Left ventricle myocardium inferior (tissue), 1 donor: ENCODE measurements at places on chromosomes 5 and 9.

DNA sequence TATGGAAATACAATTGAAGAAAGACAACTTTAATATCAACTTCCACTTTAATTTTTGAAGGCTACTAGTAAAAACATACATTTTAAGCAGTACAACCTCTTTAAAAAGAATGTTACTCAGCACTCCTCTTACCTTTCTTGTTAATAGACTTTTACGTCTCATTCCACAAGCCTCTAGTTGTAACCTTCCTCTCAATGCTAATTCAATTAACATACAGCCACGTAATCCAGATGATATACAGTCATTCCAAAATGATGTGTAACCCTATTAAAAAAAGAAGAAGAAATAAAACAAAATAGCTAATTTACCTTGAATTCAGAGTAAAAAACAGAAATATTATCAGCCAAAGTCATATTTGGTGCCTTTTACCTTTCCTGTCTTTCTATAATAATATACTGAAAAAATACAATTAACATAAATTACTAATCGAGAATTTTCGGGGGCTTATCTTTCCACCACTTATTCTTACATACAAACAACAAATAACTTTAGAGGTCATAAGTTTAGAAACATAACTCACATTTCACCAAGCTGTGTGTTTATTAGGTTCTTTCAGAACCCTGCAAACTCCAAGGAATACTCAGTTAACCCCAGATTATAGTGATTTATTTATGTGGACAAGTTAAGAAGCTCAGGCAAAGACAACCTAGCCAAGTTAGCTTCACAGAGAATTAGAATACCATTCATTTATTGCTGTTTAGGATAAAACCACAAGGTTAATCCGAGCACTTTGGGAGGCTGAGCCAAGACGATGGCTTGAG, 30.3 kb downstream of the GOLPH3 start:
- no peak for DNase-seq
- H3K36me3 ChIP-seq: no peaks in the 10 kb centered on the region
- peaks cover 56% of the 10 kb centered on the region for H3K4me1 ChIP-seq
- H3K27ac ChIP-seq: peak overlapping the region; percentile 71

DNA sequence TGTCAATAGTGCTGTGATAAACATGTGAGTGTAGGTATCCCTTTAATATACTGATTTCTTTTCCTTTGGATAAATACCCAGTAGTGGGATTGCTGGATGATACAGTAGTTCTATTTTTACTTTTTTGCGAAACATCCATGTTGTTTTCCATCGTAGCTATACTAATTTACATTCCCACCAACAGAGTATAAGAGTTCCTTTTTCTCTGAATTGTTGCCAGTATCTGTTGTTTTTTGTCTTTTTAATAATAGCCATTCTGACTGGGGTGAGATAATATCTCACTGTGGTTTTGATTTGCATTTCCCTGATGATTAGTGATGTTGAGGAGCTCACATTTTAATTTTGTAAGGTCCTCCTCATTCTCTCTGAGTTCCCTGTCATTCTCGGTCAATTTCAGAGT, 71.1 kb upstream of the NFIL3 start:
- H3K4me1 ChIP-seq: peaks cover 2% of the 10 kb centered on the region
- H3K4me3 ChIP-seq: no peak overlapping the region
- no peak overlapping the region for H3K27ac ChIP-seq
- DNase-seq: no peak
- H3K27me3 ChIP-seq: no peaks in the 10 kb centered on the region
- no peaks in the 10 kb centered on the region for H3K36me3 ChIP-seq

DNA sequence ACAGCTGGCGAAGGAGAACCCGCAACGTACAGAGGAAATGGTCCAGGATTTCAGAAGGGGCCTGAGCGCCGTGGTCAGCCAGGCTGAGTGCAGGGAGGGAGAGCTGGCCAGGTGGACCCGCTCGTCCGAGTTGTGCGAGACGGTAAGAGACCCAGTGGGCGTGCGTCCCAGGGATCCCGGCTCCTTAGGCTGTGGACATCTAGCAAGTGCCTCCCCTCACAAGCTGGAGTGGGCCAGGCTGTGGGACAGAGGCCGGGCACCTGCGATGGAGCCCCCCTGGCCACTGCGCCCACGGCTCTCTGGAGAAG, 29.5 kb upstream of the LRRC14B start:
- H3K4me3 ChIP-seq: no peak overlapping the region
- H3K27ac ChIP-seq: no peak overlapping the region
- H3K36me3 ChIP-seq: no peaks in the 10 kb centered on the region
- no peaks in the 10 kb centered on the region for H3K4me1 ChIP-seq
- DNase-seq: no peak

DNA sequence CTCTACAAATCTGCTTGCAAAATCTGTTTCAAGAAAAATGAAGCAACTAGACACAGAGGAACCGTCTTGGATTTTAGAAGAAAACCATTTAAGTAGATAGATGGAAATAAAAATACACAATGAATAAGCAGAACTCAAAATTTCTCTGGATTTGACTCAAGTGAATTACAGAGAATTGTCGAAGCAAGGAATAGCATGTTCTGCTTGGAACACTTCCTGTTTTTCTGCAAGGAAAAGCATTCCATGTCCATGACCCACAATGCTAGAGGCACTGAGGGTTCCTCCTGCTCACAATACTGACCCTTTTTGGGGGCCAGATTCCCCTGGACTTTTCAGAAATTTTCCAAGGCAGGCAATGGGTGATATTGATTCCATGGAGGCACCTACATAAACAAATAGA, 29.8 kb downstream of the PRUNE2 start:
- no peak overlapping the region for H3K27ac ChIP-seq
- H3K4me1 ChIP-seq: no peaks in the 10 kb centered on the region
- H3K27me3 ChIP-seq: peaks cover 25% of the 10 kb centered on the region
- no peaks in the 10 kb centered on the region for H3K36me3 ChIP-seq
- DNase-seq: no peak

GRCh38 chr5:96433066-96433447, at the start of gene PCSK1:
TSS of gene PCSK1 (minus strand) at chr5:96433248. CDS start at chr5:96433042, 206 bp downstream.
- no peaks in the 10 kb centered on the region for H3K36me3 ChIP-seq
- peaks cover 36% of the 10 kb centered on the region for H3K4me1 ChIP-seq

DNA sequence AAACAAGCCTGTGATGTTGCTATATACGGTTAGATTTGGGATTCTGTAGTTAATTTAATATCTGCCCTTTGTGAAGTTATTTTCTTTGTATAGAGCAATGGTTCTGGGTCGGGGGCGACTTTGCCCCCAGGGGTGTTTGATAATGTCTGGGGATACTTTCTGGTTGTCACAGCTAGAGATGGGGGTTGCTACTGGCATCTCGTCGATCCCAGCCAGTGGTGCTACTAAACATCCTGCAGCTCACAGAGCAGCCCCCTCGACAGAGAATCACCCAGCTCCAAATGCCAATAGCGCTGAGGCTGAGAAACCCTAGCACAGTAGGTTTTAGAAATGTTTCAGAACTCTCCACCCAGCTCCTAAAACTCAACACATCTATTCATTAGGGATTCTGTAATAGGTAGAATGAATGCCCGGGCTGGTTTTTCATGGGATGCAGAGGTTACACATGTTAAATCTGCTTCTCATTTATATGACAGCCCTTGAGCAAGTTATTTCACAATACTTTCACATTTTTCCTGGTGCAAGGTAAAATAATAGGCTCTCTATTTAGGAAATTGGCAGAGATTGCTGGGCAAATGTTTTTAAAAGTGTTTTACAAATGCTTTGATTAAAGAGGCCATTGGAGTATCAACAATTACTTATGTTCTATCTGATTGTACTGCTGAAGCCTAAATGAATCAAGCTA, 75.2 kb upstream of the CTSL start:
- no peak overlapping the region for H3K4me3 ChIP-seq
- no peaks in the 10 kb centered on the region for H3K36me3 ChIP-seq
- H3K27me3 ChIP-seq: no peaks in the 10 kb centered on the region
- H3K4me1 ChIP-seq: no peaks in the 10 kb centered on the region
- H3K27ac ChIP-seq: no peak overlapping the region
- no peak for DNase-seq

- H3K4me3 ChIP-seq: no peak overlapping the region
- no peaks in the 10 kb centered on the region for H3K36me3 ChIP-seq
- no peak for DNase-seq
- peak overlapping the region; percentile 24 for H3K27ac ChIP-seq
- peaks cover 18% of the 10 kb centered on the region for H3K4me1 ChIP-seq
Measured at GRCh38 chr5:39543335-39543734, 118.6 kb upstream of the DAB2 start.
